ENCODE measurements at places on chromosomes 16 and 17.

DNA sequence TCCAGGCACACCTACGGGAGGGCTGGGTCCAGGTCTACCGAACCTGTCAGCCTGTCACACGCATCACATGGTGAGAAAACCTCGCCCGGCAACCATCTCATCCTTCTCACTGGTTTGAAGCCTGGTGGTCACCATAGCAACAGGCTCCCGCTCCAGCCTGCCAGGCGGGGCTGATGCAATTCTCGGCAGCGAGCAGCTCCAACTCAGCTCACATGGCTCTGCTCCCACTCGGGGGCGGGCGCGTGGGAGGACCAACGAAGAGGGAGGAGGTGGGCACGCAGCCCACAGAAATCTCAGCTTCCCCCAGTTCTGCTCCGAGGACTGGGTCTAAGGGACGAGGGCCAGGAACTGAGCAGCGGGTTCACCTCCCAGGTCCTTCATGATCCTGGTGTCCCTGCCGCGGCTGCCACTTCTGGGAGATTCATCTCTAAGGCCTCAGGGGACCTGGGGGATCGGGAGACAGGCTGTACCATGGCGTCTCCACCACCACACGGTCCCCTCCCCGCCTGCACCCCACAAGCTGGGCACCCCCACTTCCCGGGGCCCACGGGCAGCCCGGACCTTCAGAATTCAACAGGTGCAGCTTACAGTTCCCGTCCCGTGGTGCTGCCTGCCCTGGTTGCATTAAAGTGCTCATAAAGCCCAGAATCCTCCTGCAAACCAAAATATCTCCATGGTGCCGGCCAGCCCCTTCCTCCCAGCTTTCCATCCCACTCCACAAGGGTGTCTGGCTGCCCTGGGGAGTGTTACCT, 25.8 kb downstream of the ABR start:
- DNase-seq: peak; percentile 71

- DNase-seq: no peak
Measured at GRCh38 chr16:16989368-16989767, 481.4 kb downstream of the XYLT1 start.

GRCh38 chr16:19175492-19176262, 7.6 kb downstream of the SYT17 start:
- DNase-seq: no peak

- DNase-seq: no peak
Measured at GRCh38 chr17:50634224-50634914, at the start of gene ABCC3. Gene ABCC3, plus strand, starts transcription at chr17:50634881. Its CDS starts 56 bp downstream, at chr17:50634937.

DNA sequence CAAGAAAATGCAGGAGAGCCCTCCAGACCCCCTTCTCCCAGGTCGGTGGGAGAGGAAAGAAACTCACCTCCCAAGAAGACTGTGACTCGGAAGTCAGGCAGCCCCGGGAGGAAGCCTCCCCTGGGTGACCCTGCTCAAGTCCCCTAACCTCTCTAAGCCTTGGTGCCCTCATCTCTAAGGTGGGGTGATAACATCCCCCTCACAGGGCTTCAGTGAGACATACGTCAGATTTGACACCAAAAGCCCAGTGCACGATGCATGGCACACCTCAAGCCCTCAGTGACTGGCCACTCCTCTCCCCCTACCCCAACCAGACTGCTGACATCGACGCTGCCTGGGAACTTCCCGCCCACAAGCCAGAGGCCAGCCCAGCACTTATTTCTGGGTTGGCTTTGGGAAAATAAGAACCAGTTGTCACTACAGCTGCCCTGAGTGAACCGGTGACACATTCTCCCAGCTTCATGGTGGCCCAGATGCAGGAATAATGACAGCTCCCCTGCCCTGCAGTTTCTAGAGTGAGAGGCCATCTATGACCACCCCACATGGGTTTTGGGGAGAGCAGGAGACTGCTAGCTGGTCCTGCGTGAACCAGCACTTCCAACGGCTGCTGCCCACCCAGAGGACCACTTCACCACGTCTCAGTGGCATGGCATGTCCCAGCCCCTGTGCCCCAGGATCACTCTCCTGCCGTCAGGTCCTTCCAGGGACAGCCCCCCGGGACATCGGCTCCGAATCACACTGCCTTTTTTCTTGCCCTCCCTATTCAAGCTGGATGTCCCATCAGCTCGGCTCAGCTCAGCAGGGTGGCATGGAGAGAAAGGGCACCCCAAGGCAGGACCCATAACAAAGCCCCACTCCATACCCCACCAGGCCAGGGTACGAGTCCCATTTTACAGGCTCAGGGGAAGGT, 9.5 kb downstream of the KNOP1 start:
- no peak for DNase-seq

DNA sequence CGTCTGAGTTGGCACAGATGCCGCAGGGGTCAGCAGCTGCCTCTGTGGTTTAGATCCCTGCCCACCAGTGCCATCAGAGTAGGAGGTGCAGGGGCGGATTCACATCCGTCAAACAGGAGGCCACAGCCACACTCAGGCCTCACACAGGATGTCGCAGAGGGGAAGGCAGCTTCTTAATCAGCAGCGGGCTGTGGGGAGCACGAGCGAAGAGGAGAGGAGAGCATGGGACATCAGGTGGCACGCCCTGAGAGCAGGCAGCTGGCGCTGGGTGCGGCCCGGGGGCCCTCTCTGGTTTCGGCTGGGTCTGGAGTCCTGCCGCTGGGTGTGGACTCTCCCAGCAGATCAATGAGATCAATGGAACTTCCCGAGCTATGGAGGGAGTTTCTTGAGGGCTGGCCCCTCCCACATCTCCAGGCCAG, 9.6 kb downstream of the LLGL2 start:
- no peak for DNase-seq

DNA sequence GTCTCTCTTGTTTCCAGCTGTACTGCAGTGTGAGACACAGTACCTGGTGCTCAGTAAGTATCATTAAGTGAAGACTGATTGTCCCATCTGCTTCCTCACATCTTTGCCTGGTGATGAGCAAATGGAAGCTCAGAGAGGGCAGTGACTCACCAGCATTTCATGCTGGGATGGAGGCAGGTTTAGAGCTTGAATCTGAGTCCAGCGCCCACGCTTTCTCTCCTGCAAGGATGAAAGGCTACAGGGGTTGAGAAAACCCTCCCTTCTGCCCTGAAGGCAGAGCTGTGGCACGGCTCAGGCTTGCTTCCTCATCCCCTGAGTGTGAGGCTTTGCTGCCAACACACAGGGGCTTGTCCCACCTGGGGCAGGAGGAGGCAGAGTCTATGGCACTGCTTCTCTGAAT, 1.5 kb upstream of the RNF112 start:
- peak; percentile 84 for DNase-seq

GRCh38 chr17:27216836-27217235, 77.1 kb upstream of the WSB1 start:
- no peak for DNase-seq

GRCh38 chr17:50274142-50274896, at the start of gene TMEM92:
Gene TMEM92, plus strand, starts transcription at chr17:50274466. Its CDS starts 36 bp downstream, at chr17:50274502.
- peak; percentile 33 for DNase-seq

GRCh38 chr16:10835281-10835931, 16.8 kb upstream of the TVP23A start:
- no peak for DNase-seq

DNA sequence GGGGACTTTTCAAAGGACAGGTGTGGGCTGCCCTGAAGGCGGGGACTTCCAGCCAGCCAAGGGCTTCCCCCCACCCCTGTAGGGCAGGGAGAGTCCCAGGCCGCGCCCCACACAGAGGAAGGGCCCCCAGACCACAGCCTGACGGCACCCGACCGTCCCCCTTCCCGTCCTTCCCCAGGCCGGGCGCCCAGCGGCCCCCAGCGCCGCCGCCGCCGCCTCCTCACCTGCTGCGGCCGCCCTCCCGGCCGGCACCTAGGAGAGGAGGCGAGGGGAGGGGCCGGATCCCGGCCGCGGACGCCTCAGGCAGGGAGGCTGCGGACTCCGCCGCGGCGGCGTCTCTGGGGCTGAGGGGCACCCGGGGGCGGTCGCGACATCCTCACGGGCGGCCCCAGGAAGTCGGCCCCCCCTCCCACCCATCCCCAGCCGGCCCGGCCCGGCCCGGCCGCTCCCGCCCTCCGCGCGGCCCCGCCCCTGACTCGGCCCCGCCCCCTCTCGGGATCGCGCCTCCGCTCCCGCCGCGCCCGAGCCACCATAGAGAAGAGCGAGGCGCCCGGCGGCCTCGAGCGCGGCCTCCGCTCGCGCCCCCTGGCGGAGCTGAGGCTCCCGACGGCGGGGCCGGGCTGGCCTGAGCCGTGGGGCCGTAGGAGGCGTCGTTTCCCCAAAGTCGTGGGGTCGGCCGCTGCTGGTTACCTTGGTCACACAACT, 25.5 kb upstream of the RFFL start:
- peak; percentile 73 for DNase-seq

GRCh38 chr17:74491626-74492025, 25.2 kb downstream of the CD300A start:
- no peak for DNase-seq

- no peak for DNase-seq
Measured at GRCh38 chr16:75341564-75342307, 90.3 kb upstream of the BCAR1 start.

- DNase-seq: no peak
Measured at GRCh38 chr17:50845240-50846147, 10.1 kb downstream of the WFIKKN2 start.

DNA sequence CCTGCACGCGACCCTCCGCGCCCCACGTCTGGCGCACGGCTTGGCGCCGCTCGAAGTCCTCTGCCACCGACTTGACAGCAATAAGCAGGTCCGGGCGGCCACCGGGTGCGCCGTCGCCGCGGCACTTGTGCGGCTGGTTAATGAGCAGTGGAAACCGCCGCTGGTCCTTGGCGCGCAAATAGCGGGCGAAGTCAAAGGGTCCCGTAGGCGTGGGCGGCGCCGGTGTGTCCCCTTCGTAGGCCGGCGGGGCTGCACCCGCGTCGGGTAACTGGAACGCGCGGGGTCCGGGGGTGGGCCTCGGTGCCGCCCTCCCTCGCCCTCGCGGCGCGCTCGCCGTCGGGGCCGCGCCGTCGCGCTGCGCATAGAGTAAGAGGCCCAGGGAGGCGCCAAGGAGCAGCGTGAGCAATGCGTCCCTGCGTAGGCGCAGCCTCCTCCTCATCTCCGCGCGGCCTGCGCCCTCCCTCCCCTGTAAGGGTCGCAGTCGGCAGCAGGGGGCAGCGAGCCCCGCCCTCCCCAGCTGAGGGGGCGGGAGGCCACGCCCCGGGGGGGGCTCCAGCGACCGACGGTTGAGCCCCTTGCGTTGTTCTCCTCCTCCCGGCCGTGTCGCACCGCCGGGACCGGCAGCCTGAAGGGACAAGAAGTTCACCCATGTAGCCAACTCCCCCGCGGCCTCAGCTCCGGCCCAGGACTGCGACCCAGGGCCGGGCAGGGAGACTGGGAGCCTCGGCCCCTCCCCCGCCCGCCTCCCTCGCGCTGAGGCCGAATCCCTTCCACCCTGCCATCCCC, 558 bp downstream of the B3GNT9 start:
- DNase-seq: peak; percentile 59

DNA sequence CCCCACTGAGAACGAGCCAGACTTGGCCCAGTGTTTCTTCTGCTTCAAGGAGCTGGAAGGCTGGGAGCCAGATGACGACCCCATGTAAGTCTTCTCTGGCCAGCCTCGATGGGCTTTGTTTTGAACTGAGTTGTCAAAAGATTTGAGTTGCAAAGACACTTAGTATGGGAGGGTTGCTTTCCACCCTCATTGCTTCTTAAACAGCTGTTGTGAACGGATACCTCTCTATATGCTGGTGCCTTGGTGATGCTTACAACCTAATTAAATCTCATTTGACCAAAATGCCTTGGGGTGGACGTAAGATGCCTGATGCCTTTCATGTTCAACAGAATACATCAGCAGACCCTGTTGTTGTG, 631 bp downstream of the BIRC5 start:
- DNase-seq: no peak

DNA sequence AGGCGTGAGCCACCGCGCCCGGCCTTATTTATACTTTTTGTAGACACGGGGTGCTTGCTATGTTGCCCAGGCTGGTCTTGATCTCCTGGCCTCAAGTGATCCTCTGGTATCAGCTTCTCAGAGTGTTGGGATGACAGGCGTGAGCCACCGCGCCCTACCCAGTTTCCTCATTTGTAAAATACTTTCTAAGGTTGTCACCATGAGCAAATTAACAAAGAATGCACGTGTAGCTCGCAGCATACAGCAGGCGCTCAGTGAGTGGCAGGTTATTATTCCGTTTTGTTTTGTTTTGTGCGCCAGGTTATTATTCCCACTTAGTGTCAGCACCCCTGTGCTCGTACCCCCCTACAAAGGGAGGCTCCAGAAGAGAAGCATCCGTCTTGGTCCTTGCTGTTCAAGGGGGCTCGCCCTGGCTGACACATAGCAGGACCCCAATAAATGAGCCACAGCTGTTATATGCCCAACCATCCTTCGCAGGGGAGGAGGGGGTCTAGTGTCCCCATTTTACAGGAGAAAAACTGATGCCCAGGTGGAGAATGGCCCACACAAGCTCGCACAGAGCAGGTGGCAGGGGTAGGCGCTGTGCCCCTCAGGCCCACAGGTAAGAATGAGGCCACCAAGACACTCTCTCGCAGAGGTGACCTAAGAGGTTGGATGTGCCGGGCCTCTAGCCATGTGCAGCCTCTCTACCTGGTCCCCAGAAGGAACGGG, 686 bp upstream of the MIEF2 start:
- DNase-seq: no peak

DNA sequence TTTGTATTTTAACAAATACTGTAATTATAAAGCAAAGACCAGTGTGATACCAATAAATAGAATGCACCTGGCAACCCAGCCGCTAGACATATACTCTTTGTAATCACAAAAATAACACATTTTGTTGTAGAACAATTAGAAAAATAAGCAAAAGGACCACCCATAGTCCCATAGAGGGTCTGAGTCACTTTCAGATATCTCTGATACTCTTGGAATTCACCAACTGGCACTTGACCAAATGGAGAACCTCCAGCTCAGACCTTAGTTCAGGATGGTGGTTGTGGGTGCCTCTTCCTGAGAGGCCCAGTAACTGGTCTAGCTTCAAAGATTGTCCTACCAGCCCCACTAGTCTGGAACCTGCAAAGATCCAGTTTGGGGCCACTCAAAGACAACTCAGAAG, 789 bp upstream of the TERF2 start:
- DNase-seq: peak; percentile 28

GRCh38 chr17:20086416-20087076, 77.4 kb downstream of the SPECC1 start:
- no peak for DNase-seq

- DNase-seq: peak; percentile 92
Measured at GRCh38 chr17:55086635-55087058, 118.1 kb downstream of the STXBP4 start.

DNA sequence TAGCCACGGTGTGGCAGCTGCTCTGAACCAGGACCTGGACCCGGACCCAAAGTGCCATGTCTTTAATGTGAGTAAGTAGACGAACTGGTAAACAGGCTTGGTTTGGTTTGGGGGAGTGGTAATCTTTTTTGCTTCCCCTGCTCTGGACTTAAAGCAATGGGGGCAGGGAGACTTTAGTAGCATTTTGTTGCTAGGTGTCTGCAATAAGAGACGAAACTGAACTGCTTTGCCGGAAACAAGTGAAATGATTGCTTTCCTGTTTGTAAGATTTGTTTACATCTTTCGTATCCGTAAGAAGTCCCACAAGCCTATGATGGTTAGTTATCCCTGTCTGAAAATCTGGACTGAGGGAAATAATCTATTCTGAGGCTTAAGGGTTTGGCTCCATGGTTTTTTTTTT, 21.5 kb downstream of the PRCD start:
- no peak for DNase-seq

All from astrocyte of the spinal cord (primary cell).